Purkinje cell (primary cell): ENCODE measurements at places on chromosomes 12 and 14. TPM values are rescaled to one million over a fixed set of nuclear protein-coding genes. Genes with fewer than 3 reads are reported as not detected.

Gene IQSEC3
- polyA plus RNA-seq: 27.4 and 30.1 TPM in 2 replicates

Gene HPD
- polyA plus RNA-seq: not detected in 2 replicates

Gene RPL10L
- not detected in 2 replicates for polyA plus RNA-seq

Gene INHBC
- polyA plus RNA-seq: not detected in 2 replicates

Gene YBX3
- 1.5 and 2.4 TPM in 2 replicates for polyA plus RNA-seq

Gene LPAR5
- not detected in 2 replicates for polyA plus RNA-seq

Gene DLK1
- polyA plus RNA-seq: not detected in 2 replicates

Gene DCN
- polyA plus RNA-seq: 5.3 and 12.2 TPM in 2 replicates

Gene KLRK1
- polyA plus RNA-seq: not detected in 2 replicates

Gene CD27
- 1.6 TPM in 1 of 2 replicates, not detected in the other for polyA plus RNA-seq

Gene SDR9C7
- polyA plus RNA-seq: 0.54 TPM in 1 of 2 replicates, not detected in the other
